ENCODE measurements at places on chromosomes 7 and 10.

GRCh38 chr7:114466917-114467316 lies 52.3 kb downstream of the FOXP2 start:
- no peak for DNase-seq

DNA sequence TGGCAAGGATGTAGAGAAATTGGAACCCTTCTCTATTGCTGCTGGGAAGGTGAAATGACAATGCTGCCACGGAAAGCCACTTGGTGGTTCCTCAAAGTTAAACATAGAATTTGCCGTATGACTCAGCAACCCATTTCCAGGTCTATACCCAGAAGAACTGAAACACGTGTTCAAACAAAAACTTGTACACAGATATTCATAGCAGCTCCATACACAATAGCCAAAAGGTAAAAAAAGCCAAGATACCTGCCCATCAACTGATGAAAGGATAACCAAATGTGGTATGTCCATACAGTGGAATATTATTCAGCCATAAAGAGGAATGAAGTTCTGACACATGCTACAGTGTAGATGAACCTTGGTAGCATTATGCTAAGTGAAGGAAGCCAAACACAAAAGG lies 39.1 kb downstream of the LHPP start:
- no peak for DNase-seq

GRCh38 chr7:30135301-30136116 lies 723 bp downstream of the MTURN start:
- no peak for DNase-seq

DNA sequence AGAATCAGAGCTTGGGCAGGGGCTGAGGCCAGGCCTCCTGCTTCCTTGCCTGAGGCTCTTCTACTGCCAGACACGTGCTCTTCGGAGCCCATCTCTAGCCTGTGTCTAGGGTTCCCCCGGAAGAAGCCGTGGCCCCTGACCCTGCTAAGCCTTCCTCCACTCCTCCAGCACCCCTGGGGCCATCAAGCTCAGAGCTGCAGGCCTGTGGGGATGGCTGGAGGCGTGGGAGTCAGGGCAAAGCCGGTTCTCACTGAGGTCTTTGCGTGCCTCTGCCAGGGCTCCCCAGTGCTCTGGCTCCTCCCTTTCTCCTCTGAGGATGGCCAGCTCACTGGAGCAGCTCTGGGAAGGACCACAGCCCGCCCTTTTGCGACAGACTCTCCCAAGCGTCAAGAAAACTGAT lies 34.4 kb downstream of the GHRHR start:
- no peak for DNase-seq

DNA sequence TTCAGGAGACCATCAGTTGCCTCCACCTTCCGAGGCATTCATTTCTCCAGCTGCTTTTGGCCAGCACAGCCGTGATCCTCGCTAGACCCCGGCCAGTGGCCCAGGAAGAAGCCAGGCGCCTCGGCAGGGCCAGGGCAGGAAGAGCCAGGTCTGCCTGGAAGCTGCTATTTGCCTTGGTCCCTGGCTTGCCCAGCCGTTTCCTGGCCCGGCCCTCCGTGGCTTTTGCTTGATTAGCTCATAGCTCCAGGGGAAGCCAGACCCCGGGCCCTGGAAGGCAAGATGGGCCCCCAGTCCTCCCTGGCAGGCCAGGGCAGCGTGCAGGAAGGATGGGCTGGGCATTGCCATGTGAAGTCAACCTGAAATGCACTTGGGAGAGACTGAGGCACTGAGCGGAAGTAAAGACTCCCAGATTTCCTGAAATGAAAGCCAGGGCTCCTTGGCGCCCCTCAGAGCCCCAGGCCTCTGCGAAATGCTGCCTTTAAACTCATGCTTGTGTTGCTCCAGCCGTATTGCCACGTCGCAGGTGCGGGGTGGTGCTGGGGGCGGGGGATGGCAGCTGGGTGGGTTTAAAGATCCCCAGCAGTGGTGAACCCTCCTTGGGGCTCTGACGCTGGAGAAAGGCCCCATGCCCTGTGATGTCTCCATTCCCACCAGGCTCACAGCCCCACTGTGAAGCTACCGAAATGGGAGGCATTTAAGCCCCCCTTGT lies 160.6 kb downstream of the GRK5 start:
- DNase-seq = no peak

DNA sequence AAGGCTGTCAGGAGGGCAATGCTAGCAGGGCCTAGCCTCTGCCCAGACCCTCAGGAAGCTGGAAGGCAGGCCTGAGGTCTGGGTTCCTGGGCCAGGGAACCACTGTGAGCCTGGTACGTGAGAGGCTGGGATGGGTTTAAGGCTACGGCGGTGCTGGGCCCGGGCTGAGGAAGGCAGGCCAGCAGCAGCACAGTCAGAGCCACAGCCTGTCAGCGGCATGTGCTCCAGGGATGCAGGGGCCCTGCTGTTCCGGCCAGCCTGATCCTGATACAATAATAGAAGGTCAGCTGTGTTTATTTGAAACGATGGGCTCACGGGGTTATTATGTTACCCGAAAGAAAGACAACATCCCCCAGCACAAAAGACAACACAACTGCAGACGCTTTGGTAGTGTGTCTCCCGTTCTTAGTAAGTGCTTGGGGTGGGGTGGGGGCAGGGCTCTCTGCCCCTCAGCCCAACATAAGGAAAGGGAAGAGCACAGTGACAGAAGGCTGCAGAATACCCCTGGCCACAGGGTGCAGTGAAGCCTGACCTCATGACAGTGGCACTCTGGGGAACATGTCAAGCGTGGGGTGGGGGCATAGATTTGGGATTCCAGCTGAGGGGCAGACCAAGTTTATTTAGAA lies 95.0 kb downstream of the COL13A1 start:
- no peak for DNase-seq

GRCh38 chr7:14690486-14690885 lies 212.1 kb downstream of the DGKB start:
- no peak for DNase-seq

Data from stimulated activated CD4-positive, alpha-beta T cell treated with anti-CD3 and anti-CD28 coated beads, TNF-alpha, amount 100 ng/mL, for 1 hour (primary cell).